ENCODE measurements at places on chromosomes 5 and 9.

- no peak for DNase-seq
Measured at GRCh38 chr9:93243112-93243511, 59.2 kb downstream of the WNK2 start.

- DNase-seq, result no peak
Measured at GRCh38 chr9:27053369-27054022, 48.0 kb upstream of the LRRC19 start.

GRCh38 chr5:76952795-76953536, at the start of gene CRHBP:
TSS of gene CRHBP (plus strand) at chr5:76953045. CDS start at chr5:76953135, 90 bp downstream.
- no peak for DNase-seq

DNA sequence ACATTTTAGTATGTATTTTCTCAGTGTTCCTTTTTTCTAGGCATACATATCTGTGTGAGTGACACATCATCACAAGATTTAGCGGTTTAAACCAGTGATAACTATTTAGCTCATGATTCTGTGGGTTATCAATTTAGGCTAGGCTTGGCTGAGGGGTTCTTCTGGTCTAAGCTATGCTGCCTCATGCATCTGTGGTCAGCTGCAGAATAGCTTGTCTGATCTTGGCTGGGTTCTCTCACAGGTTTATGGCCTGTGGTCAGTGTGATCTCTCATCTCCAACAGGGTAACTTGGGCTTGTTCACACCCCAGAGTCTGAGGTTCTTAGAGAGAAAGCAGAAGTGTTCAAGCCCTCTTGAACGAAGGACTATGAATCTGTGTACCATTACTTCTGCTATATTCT, 363.3 kb downstream of the KDM4C start:
- DNase-seq, result no peak

DNA sequence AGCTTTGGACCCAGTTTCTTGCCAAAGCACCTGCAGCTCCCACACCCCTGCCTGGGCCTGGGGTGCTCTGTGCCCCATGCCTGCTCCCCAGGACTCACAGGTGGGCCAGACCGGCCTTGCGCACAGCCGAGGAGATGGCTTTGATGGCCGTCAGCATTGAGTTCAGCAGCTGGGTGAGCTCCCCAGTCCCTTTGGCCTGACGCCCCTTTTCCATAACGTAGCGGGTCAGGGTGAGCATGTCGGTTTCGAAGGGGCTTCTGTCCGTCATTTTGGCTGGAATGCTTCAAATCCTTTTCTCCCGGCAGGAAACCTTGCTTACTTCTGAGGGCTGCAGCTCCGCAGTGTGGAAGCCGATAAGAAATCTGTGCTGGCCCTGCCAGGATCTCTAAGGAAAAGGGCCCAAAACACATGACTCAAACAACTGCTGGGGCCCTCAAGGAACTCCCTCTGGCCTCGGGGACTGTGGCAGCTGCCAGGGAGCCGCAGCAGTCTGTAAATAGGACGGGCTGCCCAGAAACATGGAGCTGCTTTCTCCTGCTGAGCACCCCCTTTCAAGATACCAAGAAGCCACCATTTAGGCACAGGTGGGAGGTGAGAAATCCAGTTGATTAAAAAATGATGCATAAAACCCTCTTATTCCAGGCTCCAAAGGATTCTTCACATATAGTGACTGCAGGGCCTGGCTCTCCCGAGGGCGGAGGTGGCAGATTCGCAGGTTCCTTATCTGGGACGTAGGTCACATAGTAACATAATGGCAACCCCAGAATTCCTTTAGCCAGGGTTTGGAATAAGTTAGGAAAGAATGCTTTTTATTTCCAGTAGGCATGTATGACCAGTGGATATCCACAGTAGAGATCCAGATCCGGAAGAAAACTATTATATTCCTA, at the start of gene FBP2:
TSS of gene FBP2 (minus strand) at position 366 of the 887 bp plus-strand sequence. CDS start at position 268, 98 bp downstream.
- no peak for DNase-seq

GRCh38 chr5:76162335-76162734, 79.2 kb downstream of the SV2C start:
- DNase-seq, result no peak

DNA sequence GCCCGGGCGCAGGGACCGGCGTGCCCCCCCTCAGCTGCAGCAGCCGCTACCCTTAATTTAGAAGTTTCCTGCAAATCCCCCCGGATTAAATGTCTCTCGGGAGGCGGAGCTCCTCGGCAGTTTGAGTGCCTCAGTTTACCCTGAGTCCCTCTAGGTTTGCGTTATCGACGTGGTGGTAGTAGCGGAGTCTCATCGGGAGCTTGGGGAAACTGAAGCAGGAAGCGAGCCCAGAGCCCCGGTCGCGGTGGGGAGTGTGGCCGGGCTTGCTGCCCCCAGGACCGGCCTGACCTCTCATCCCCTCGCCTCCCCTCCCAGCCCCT, 529 bp upstream of the TPM2 start:
- no peak for DNase-seq

GRCh38 chr9:3200331-3200774, 325.4 kb downstream of the RFX3 start:
- DNase-seq, result no peak

DNA sequence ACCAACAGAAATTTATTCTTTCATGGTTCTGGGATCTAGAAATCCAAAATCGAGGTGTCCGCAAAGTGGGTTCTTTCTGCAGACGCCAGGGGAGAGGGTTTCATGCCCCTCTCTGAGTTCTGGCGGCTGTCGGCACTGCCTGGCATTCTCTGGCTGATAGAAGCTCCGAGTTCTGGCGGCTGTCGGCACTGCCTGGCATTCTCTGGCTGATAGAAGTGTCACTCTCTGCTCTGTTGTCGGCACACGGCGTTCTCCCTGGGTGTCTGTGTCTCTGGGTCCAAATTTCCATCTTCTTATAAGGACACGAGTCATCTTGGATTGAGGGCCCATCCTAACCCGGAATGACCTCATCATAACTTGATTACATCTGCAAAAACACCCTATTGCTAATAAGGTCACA, 7.6 kb downstream of the GFI1B start:
- no peak for DNase-seq

DNA sequence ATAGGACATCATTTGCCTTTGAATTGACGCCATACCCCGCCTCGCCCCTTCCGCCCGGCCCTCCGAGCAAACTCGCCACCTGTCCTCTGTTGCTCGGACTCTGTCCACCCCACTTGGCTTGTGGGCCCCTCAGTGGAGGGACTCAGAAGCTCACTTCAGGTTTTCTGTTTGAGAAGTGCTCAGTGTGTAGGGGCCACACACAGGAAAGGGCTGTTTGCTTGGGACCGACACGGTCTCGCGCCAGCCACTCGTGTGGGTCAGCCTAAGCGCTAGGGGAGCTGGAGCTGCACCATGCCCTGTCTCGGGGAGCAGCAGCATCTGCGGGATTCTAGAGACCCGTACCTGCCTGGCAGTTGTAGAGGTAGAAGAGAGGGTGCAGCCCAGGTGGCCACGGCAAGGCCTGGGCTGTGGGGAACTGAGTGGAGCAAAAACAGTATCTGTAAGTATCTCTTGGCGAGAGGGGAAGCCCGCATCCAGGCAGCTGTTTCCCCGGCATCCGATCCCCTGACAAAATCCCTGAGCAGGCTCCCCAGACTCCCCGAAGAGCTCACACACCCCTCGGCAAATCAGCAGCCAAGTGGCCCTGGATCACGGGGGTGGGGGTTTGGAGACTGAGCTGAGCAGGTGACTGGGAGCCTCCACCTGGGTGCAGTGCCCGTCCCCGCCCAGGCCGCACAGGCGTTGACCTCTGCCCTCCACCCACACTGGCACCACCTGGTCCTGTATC, 52.2 kb downstream of the COL5A1 start:
- no peak for DNase-seq

DNA sequence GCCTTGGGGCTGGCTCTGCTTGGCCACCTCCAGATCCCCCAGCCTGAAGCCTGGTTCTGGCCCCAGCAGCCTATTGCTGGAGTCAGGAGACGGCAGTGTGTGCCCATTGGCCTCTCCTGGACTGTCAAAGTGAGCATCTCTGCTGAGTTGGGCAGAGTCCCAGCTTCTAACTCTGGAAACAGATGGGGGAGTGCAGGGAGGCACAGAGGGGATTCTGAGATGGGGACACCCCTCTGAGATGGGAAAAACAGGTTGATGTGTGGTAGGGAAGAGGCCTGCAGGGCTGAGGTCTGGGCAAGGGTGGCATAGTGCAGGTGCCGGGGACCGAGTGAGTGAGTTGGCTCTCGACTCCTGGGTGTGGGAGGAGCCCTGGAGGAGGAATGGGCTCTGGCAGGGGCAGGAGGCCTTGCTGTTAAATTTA, 27.5 kb downstream of the PHF2 start:
- DNase-seq, result no peak

- DNase-seq, result no peak
Measured at GRCh38 chr5:128355961-128356360, 182.1 kb downstream of the FBN2 start.

DNA sequence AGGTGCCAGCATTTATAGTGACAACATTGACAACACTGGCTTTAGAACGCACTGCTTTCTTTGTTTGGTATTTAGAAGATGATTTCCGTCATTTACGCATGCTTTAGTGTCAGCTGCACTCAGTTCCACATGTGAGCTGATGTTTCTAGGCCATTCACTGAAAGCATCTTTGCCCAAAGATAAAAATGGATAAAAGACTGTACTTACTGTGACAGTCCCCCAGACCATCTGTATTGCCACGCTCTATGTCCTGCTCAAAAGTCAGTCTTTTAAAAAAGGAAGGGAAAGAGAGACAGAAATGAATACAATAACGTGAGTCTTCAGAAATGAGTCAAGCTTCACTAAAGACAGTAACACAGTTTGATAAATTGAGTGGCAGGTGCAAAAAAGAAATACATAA, 99.3 kb downstream of the SEMA6A start:
- no peak for DNase-seq

DNA sequence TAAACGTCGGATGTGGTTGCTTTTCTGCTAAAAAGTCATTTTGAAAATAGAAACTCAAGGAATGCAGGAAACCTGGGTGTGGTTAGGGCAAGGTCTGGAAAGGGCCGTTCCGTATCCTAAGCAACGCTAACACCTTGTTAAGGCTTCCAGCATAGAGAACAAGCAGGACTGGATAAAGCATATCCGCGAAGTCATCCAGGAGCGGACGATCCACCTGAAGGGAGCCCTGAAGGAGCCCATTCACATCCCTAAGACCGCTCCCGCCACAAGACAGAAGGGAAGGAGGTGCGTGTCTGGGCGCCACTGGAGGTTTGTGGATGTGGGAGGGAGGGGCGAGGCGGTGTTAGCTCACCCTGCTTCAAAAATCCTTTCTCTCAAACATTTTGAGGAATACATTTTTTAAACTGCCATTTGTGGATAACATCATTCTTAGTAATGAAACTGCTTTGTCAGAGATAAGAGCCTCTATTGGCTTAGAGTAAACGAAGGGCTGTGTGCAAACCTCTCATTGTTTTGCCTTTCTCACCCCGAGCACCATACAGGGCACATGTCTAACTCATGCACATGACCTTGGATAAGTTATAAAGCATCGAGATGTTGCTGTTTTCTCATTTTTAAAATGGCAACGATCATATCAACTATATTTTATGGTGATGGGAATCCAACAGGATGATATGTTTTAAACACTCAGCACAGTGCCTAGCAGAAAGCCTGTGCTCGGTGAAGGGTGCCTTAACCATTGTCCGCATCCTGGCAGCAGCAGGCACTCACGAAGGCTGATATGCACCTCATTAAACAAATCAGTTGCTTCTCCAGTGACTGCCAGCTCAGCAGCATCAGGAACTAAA, 175.7 kb upstream of the OTULINL start:
- no peak for DNase-seq

- DNase-seq, result no peak
Measured at GRCh38 chr5:10660135-10660534, 96.3 kb downstream of the ANKRD33B start.

- DNase-seq, result no peak
Measured at GRCh38 chr5:76791461-76791860, 27.4 kb upstream of the F2RL1 start.

DNA sequence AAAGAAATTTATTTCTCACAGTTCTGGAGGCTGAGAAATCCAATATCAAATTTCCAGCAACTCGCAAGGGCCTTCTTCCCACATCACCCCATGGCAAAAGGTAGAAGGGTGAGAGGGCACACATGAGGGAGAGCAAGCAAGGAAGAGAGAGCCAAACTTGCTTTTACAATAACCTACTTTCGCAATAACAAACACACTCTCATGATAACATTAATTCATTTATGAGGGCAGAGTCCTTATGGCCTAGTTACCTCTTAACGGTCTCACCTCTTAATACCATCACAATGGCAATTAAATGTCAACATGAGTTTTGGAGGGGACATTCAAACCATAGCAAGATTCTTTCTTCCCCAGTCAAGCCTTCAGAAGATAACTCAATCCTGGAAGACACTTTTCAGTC, 11.6 kb upstream of the HRH2 start:
- DNase-seq, result no peak

DNA sequence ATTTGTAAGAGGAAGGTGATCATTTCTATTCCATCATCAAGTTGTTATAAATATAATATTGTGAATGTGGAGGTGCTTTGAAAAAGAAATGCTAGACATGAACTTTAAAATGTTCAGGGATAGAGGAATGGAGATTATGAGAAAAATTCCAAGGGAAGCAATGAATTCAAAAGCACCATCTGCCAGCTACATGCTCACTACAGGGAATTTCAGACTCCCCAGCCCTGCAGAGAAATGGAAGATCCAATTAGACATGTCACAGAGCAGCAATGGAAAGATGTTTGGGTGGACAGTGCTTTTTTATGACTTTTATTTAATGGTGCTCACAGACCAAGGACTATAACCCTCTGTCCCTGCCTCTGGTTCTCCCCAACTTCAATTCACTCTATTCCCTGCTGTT, 209.7 kb downstream of the ESM1 start:
- DNase-seq, result no peak

DNA sequence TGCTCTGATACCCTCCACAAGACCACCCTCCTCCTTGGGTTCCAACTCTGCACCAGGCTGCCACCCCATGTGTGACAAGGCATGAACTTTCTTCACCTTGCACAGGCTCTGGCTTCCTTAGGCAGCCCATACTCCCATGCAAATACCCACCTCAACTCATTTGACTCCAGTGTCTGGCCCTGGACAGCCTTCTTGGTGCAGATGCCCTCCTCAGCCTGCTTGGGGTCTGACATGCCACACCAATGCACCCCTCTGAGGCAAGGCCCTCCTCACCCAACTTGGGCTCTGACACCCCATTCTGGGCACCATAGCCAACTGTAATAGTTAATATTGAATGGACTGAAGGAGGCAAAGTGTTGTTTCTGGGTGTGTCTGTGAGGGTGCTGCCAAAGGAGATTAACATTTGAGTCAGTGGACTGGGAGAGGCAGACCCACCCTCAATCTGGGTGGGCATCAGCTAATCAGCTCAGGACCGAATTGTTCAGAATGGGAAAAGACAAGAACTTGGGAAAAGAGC, 115.0 kb upstream of the EPB41L4A start:
- no peak for DNase-seq

GRCh38 chr5:142939884-142940283, 169.7 kb downstream of the ARHGAP26 start:
- no peak for DNase-seq
